Activated CD8-positive, alpha-beta memory T cell treated with anti-CD3 and anti-CD28 coated beads, Interleukin-2, amount 10 ng/mL, durations not matched to agents 7 days and 5 days (primary cell): ENCODE measurements at places on chromosomes 7 and 10.

DNA sequence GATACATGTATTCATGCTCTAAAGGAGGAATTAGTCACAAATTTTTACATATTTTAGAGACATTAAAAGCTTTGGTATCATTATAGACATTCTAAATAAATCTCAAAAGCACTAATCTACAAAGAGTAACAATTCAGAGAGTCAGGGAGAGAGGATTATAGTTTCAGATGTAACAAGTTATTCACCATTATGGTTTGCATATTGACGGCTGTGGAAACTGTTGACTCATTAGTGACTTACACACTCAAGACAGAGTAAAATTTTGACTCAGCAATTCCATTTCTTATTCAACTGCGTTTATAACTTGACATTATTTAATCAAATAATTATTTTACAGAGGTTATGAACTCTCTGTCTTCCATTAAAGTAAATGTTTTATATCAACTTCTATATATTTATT lies 95.4 kb upstream of the SEMA3C start:
- DNase-seq: no peak

GRCh38 chr10:132648851-132649528 lies 111.4 kb downstream of the INPP5A start:
- DNase-seq: no peak

- DNase-seq: no peak
Observed at GRCh38 chr7:16695621-16696237, 49.7 kb downstream of the BZW2 start.

DNA sequence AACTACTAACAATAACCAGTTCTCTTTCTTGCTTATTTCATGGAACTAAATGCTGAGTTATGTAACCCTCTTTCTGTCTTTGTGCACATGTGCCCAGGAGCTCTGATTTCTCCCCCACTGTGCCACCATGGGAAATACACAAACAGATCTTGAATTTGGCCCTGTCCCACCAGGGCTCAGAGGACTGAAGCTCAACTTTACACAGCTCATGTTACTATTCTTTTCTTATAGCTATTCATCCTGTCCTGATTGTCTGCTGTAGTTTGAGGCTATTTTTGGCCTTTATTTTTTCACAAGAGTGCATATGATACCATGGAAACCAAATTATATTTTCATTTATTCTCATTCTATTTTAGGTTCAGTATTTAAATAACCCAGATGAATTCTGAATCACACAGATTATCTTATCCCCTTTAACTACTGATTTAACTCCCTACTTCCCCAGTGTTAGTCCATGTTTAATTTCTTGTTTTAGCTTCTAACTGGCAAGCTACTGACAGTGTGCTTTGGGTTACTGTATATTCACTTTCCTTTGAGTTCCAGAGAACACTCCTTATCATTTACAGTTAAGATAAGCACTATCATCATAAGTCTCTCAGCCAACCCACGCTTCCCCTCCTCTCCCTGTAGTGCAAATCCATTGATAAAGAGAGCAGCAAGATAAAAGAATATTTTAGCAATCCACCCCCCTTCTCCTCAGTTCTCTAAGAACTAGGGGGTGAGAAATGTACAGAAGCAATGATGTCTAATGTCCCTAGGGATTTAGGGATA lies 71.8 kb upstream of the GSDME start:
- DNase-seq: no peak

DNA sequence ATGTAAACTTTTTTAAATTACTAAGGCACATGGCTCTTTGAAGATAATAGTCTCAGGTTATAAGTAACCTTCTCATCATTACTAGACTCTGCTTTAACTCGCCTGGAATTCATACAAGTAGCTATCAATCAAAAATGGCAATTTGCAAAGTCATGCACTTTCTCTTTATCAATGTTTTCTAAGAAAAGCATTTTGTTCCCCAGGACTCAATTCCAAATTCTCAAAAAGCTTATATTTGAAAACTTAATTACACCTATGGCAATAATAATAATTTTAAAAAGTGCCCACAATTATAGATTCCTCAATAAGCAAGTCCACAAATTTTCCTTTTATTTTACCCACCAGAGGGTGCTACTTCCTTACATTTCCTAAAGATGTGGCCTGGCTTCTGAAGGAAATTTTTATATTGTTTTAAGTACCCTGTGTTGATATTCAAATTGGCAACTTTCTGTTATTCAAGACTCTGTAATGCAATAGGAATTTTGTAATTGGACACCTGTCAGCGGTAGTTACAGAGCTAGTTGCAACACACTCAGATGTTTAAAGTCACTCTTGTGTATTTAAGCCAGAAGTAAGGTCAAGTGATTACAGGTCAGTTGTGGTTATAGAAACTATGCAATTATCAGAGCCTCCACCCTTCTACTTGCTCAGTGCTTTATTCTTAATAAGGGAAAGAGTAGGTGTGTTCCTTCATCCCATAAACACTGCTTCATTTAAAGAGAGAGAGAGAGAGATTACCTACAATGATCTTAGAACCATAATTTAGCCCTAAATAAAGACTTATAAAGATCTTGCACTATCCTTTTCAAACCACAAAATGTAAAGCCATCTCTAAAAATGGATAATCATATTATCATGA lies 47.1 kb upstream of the HYAL4 start:
- DNase-seq: no peak

- no peak for DNase-seq
Observed at GRCh38 chr7:94173436-94173835, 169.3 kb upstream of the BET1 start.

GRCh38 chr10:79098596-79099015 lies 29.8 kb downstream of the ZMIZ1 start:
- no peak for DNase-seq

- no peak for DNase-seq
Observed at GRCh38 chr7:66503036-66503370, 125.7 kb upstream of the KCTD7 start.

DNA sequence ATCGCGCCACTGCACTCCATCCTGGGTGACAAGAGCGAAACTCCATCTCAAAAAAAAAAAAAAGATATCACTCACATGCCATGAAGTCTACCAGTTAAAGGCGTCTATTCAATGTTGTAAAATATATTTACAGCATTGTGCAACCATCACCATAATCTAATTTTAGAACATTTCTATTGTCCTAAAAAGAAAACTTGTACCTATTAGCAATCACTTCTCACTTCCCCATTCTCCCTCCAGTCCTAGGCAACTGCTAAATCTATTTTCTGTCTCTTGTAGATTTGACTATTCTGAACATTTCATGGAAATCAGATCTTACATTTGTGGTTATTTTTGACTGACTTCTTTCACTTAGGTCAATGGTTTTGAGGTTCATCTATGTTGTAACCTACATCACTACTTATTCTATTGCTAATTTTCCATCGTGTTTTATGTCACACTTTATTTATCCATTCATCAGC lies 25.2 kb upstream of the OTUD1 start:
- no peak for DNase-seq

- DNase-seq: no peak
Observed at GRCh38 chr7:109879287-109879828, 1211.6 kb upstream of the LRRN3 start.

DNA sequence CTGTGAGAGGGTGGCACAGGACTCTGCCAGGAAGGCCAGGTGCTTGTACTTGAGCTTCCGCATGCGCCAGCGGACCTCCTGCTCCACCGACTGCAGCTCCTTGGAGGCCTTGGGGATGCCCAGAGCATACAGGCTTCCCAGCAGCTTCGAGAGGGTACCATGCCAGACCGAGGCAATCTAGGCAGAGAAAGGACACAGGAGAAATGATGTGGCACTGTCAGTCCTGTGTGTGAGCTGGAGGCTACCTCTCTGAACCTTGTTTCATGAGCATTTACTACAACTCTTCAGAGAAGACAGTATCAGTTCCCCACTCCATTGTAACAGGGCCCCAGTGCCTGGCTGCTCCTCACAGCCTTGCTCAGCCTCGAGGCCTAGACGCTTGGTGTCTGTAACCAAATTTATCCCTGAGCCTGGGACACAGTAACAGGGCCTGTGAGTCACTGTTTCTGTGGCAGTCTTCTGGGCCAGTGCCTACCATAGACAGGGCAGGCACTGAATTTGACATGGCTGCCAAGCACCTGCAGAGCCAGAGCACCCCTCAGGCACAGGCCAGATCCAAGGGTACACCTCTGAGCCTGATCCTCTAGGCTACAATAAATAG lies 5.8 kb downstream of the TBRG4 start:
- DNase-seq: no peak

DNA sequence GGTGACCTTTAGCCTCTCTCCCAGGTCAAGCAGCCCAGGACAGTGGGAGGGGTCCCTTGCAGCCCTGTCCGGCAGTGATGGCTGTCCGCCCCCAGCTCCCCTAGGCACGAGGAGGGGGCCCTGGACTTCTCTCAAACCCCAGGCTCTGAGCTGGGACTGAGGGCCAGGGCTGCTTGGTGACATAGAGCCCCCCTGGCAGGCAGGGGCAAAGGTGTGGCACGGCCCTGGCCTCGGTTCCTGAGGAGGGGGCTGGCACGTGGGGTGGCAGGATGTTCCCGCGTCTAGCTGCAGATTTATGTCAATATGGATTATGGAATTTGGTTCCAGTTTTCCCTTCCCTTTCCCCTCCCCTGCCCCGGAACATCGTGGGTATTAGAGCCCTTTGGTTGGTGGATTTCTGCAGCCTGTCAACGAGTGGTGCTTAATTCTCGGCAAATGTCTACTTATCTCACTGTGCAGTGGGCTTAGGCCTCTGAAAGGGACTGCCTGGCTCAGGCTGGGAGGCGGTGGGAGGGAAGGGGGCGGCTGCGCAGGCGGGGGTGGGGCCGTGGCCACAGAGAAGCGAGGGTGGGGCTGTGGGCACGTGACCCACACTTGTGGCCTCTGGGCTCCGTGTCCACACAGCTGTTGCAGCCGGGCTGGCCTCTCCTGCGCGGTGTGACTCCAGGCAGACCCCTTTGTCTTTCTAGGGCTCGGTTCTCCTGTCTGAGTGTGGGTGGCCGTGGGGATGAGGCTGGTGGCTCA lies 19.3 kb downstream of the UNCX start:
- no peak for DNase-seq

DNA sequence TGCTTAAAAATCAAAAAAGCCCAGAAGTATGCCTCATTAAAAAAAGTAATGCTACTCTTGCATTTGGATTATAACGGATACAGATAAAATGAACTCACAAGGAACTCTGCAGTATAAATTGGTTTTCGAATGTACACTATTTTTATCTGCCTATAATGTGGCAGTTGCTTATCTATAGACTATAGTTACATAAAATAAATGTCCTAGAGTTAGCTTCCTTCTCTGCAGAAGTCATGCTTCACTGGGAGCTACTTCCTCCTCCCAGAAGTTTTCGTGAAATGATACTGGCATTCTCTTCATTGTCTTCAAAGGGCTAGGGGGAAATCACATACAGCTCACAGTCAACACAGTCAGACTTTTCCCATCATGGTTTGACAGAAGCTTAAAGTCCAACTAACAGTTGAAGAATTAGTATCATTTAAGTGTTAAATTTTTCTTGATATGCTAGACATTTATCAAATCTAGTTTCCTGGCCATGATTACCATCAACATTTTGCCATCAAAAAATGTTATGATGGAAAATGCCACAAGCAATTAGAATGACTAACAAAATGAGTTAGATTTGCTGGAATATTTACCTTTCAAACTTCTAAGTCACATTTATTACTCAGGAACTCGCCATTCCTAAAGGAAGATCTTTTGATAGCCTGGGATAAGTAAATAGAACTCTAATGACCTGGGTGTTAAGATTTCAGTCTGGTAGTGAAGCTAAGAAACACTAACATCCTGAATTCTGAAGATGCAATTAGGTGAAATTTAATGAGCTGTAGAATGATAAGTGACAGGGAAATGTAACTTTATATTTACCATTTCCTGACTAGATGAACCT lies 87.3 kb upstream of the TRIL start:
- no peak for DNase-seq

- DNase-seq: peak; percentile 36
Observed at GRCh38 chr10:1401071-1401965, 336.0 kb downstream of the ADARB2 start.

DNA sequence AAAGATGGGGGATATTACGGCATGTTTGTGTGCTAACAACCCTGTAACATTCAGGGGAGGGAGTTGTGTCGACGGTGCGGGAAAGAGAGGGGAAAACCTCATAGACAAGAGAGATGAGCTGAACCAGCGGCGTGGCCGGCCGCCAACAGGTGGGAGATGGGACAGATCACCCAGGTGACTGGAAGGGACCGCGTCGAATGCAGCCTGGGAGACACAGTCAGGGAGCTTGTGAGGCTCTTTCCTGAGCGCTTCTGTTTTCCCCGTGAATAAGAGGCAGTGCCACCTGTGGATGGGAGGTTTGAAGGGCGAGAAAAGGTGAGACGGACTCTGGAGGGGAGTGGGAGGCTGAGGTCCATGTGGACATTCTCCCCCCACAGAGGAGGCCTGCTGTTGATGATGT lies 9.9 kb upstream of the PRKAG2 start:
- DNase-seq: no peak

DNA sequence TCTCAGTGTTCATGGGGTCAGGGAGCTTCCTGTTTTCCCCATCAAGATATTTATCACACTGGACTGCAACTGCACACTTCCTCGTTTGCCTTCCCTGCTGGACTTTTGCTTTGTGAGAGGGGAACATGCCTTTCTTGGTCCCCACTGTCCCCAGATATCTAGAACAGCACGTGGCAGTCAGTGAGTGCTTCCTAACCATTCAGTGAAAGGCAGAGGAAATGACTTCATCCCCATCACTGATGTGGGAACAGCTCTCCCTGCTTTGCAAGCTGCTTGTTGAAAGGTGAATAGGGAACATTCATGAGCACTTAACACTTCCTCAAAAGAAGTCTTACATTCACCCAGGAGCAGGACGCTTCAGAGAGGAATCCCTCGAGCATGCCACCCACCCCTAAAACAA lies 135.4 kb downstream of the MYOF start:
- DNase-seq: no peak

DNA sequence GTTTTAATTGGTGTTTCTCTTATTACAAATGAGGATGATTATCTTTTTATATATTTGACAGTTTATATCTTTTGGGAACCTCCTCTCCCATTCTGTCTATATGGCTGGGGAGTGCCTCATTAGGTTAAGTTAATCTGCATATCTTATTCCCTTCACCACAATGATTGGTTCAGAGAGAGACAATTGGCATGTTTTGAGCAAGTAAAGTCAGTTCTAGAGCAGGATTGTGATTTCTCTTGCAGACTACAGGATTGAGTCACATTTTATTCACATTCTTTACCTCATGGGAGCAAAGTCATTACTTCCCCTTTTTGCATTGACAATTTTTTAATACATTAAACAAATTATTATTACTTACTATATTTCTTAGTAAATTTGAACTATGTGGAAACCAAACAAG lies 345.6 kb downstream of the MDFIC start:
- DNase-seq: no peak

DNA sequence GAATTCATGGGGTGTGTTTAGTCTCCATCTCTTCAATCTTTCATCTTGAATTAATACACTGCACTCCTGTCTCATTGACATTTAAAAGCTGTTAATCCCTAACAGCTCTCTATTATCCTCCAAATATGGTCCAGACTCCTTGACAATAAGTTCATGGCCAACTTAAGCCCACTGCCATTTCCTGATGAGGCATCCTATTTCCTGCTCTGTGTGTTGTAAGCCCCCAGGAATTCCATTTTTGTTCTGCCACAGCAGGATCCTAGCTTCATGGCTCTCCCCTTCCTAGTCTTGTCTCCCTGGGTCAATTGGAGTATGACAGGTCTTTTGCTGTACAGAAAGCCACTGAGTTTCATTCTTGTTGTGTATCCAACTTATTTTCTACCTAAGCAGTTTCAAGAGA lies 218.8 kb downstream of the OTUD1 start:
- no peak for DNase-seq
